HFFc6 (cell line): ENCODE measurements at places on chromosomes 6 and 20. TPM values are rescaled to one million over a fixed set of nuclear protein-coding genes. Genes with fewer than 3 reads are reported as not detected.
A peak's percentile ranks its signal among the peaks of the same experiment; 100 is the strongest.

DNA sequence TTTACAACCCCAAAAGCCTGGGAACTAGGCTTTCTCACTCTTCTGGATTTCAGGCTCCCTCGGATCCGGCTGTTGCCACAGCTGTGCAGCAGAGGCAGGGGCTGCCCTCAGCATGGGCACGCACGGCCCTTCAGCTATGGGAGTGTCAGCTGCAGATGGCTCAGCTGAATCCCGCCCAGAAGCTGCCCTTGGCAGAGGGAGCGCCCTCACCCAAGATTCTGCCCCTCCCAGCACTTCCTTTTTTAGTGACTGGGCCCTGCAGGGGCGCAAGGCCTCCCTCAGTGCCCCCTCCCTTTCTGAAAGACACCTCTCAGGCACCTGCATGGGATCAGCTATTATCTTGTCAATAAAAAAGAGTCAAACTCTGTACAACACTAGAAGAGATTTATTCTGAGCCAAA is 67.9 kb upstream of the THBS2 start:
- DNase-seq = no peak

Gene EEF1A2
- total RNA-seq = 1.2 to 6.4 TPM (median 4.1 TPM) in 3 replicates

Gene GRIK2
- total RNA-seq = 25.9 to 32.1 TPM (median 30.6 TPM) in 3 replicates

- DNase-seq = no peak
These were observed 108.4 kb downstream of the PLCB4 start for GRCh38 chr20:9177278-9177677.

Gene JPH2
- total RNA-seq = 9.1 to 13.4 TPM (median 9.9 TPM) in 3 replicates

DNA sequence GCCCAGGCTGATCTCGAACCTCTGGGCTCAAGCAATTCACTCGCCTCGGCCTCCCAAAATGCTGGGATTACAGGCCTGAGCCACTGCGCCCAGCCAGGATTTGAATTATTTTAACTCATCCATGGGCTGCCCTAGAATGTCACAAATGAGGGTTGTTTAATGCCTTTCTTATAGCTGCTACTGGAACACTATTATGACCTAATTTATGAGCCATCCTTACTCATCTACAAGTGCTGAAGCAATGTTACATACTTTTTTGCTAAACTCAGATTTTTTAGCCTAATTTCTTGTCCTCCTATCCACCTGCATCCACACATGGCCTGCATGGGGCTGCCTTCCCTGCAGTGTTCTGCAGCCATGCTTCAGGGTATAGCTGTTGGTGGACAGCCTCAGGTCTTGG is 59.9 kb downstream of the RTN4IP1 start:
- DNase-seq = peak; percentile 28

Gene ABRACL
- total RNA-seq = 18.3 to 23.8 TPM (median 19.9 TPM) in 3 replicates

Gene ELOVL5
- total RNA-seq = 77.2 and 84.4 TPM in 2 replicates

DNA sequence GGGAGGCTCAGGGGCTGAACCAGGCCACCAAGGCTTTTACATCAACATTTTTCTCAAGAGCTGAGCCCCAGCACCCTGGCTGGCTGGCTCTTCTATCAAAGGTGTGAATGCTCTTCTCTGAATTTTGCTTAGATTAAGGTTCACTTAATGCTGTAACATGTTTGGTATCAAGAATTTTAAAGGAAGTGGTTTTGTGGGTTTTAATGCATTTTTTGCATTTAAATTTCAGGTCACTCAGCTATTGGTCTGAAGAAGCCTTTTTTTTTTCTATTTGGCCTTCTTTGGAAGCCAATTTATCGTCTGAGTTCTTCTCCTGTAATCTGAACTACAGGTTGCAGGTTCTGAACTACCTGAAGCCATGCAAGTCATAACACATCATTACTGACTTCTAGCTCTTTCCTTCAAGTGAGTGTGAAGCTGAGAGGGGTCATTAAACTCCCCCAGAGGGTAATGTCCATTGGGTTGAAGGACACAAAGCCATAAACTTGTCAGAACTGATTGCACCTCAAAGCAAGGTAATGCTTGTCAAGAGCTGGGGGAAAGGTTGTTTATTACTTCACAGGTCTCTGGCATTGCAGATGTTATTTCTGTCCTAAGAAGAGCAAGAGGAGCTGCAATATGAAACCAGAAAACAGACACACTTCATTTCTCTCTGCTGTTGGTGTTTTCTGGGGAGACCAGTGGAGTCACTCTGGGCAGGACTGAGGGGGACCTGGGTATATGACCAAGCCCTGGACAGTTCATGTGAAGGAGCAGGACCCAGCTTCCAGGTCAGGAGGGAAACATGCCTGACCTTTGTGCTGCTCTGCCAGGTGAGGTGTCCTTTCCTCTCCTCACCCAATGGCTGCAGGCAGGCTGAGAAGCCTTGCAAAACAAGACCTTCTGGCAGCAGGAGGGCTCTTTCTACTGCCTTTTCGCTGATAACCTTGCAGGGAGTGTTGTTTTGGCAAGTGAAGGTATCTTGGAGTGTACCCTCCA is 26.1 kb upstream of the NEDD9 start:
- DNase-seq = no peak

DNA sequence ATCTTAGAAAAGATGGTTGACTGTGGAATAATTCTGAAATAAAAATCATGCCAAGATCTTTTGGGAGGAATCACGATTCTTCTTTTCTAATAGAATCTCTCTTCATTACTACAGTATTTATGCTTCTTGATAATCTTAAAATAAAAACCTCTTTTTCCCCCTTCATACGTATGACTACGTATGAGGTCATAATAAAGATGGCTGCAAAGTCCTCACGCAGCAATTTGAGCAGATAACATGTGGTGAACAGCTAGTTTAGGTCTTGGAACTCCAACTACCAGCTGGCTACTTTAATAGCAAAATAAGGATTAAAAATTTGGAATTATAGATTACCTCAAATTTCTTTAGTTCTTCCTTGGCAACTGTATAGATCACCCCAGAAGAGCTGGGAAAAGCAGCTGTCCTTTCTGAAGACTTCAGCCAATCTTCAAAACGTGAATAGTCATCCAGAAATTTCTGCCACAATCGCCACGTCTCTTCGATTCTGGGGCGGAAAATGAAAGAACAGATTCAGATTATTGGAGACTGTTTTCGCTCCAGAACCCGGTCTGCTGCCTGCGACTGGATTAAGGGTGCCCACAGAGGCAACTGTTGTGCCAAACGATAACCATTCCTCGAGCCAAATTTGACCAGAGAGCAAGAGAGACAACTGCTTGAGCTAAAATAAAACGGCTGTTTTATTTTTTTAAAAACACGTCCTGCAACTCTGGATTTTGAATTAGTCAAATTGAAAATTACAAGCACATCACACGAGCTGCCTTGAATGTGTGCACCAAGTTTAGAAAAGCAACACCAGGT is 347.3 kb downstream of the ESR1 start:
- no peak for DNase-seq

DNA sequence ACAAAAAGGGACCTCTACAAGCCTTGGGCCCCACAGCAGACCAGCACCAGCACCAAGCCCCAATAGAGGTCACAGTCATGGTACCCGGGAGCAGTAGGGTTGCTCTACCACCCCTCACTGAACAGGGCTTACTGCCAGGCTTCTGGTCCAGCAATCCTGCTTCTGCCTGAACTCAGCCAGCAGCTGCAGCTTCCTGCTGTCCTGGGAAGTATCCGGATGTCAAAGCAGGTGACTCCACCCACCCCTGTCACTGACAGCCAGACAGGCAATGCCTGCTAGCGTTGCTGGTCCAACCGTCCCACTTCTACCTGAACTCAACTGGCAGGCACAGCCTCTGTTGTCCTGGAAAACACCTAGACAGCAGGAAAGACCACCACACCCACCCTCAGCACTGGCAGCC is 47.0 kb upstream of the PCSK2 start:
- DNase-seq = no peak

GRCh38 chr6:170140129-170140528 is 150.7 kb downstream of the DLL1 start:
- no peak for DNase-seq

DNA sequence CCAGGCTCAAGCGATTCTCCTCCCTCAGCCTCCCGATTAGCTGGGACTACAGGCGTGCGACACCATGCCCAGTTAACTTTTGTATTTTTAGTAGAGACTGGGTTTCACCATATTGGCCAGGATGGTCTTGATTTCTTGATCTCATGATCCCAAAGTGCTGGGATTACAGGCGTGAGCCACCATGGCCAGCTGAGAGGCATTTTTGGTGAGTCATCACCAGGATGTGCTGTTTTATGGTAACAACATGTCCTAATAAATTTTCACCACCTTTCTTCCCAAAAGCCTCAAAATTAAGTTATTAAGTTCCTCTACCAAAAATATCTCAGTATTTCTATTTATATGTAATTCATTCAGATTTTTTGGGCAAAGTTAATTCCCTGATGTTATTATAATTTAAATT is 53.5 kb downstream of the COL21A1 start:
- DNase-seq = peak; percentile 0

Gene HNF4A
- not detected in 3 replicates for total RNA-seq

- no peak for DNase-seq
These were observed 18.3 kb downstream of the DSP start for GRCh38 chr6:7559651-7560385.

- peak; percentile 61 for DNase-seq
These were observed 45.6 kb upstream of the FYN start for GRCh38 chr6:111918825-111919224.

GRCh38 chr6:47729019-47729418 is 30.6 kb downstream of the ADGRF4 start:
- DNase-seq = no peak

DNA sequence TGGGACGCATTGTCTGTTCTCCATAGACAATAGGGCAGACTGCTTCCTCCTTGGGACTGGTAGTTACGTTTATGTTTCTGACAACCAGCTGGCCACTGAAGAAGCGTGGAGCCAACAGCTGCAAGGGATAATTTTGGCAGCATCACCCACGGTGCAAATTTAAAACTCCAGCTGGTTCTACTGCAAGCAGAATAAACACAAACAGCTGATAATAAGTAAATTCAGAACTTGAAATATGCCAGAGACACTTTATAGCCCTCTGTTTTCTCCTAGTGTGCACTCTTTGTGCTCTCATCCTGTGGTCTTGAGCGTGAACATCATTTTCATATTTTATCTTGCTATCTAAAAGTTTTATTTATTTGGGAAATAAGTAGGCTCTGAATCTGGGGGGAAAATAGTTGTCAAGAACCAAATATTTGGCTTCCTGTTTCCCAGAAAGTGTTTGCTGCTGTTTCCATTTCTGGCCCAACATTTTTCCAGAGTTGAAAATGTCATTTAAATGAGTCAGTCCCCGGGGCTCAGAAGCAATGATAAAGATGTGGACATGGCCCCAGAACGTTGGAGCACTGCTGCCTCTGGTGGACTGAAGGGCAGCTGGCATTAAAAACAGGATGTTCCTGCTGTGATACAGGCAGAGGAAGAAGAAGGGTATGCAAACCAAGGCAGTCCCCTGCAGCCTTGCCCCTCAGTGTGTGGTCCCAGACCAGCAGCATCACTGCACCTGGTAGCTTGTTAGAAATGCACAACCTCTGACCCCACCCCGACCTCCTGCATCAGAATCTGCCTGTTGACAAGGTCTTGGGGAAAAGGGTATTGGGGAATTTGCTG is 12.5 kb upstream of the THBD start:
- DNase-seq = peak; percentile 69
